ENCODE measurements at places on chromosomes 5 and 9.

DNA sequence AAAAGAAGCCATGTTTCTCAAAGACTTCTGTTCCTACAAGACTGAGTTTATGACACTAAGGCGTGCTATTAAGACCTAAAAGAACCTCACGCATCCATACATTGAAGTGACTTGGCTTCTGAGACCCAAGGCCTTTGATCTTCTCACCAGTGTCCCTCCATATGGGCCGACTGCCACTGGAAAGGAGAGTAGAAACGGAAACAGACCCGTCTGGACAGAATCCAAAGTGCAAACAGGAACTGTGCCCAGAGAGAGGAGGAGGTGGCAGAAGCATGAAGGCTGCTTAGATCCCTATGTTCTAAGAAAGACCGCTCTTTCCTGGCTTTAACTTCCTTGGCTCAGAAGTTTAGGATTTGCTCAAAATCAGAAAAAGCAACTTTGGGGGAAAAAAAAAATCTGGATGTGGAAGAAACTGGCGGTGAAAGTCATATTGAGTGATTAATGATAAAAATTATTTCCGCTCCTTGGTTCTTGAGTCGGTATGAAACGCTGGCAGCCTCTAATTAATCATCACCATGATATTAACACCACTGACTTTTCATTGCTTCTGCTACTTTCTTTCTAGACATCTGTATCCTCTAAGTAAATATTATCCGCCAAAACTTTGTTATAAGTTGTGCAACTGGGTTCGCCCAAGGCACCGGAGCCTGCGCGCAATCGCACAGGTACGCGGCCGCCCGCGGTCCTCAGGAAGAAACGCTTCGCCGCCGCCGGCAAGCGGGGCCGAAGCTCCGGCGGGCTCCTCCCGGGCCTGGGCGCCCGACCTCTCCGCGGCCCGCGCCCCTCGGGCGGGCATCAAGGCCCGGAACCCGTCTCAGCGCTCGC, 726 bp downstream of the DAP start:
- DNase-seq, result peak; percentile 68

DNA sequence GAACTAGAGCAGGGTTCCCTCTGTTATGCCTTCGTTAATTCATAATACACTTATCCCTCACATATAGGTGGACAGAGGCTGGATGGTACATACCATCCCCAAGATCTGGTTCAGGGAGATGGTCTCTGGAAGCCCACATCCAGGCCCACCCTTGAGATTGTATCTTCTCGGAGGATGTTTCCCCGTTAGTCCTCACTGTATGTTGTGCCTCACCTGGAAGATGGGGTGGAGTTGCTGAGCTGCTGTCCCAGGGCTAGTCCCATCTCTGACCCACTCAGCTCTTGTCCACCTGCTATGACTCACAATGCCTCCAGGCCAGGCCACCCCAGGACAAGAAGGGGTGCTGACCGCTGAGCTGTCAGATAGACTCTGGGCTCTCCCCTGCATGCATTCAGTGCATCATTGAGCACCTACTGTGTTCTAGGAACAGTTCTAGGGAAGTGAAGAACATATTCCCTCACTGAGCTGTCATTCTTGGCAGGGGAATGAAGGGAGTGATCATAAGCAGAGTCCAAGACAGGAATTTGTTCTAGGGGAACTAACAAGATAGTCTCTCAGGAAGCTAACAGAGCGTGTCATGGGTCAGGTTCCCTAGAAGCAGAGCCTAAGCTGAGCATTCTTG, at the start of gene CBY3:
TSS of gene CBY3 (minus strand) at position 255 of the 622 bp plus-strand sequence. CDS start at position 139, 116 bp downstream.
- DNase-seq, result no peak

DNA sequence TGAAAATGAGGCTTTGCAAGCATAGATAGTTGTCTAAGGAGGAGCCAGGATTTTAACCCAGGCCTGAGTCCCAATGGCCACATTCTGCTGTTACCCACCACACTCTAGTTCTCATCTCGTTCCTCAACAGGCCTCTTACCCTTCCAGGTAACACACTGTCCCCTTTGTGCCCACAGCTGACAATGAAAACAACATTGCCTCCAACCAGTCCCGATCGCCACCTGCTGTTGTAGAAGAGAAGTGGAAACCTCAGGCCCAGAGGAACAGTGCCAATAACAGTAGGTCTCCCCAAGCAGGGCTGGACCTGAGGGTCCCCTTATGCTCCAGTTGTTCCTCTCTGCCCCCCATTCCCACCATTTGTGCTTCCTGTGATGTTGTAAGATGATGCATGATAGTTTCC, 30.4 kb downstream of the AMBP start:
- DNase-seq, result no peak

- no peak for DNase-seq
Observed at GRCh38 chr5:27252911-27253310, 214.5 kb upstream of the CDH9 start.

- peak; percentile 8 for DNase-seq
Observed at GRCh38 chr5:54469622-54470021, 14.1 kb downstream of the HSPB3 start.

- no peak for DNase-seq
Observed at GRCh38 chr5:4005335-4005734, 409.7 kb downstream of the IRX1 start.

DNA sequence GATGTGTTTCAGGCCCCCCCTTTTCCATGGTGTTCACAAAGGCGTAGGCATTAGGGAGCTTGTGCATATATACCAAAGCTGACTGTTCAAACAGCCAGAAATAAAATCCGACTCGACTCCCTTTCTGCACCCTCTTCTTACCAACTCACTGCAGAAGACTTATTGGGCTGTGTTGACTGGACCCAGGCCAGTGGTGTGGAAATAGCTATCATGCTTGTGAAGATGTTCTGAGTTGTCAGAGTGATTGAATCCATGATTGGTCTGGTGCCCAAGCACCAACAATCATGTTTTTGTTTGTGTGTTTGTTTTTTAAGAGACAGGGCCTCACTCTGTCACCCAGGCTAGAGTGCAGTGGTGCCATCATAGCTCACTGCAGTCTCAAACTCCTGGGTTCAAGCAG, 21.6 kb downstream of the TJP2 start:
- DNase-seq, result no peak

DNA sequence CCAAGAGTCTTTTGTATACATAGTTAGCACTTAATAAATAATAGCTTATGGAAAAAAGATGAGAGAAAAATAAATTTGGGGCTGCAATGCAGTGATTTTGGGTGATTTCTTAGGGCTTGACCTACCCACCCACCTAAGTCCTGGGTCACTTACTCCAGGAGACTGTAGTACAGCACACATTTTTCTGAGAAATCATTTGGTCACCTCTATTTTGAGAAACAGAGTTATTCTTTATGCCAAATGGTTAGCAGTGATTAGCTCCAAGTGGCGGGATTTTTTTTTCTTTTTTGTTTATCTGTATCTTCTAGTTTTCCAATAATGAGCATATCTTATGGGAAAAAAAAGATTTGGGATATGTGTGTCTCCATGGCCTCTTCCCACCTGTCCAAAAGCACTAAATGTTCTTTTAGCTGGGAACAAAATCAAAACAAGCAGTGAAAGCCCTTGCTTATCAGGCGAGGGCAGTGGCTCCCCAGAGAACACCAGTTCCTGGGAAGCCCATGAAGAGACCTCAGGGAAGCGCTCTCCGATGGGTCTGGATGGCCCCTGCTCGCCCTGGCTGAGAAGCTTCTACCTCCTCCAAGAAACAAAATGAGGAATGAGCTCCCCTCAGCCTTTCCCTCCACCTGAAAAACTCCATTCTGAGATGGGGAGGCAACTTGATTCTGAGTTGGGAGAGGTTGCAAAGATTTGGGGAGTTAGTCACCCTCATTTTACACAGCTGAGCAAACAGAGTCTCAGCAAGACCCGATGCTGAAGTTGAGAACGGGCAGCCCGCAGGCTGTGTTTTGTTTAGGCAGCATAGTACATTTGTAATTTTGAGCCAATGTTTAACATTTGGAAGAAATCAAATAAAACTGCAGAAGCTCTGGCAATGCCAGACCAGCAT, 69.9 kb downstream of the CYFIP2 start:
- DNase-seq, result peak; percentile 44

DNA sequence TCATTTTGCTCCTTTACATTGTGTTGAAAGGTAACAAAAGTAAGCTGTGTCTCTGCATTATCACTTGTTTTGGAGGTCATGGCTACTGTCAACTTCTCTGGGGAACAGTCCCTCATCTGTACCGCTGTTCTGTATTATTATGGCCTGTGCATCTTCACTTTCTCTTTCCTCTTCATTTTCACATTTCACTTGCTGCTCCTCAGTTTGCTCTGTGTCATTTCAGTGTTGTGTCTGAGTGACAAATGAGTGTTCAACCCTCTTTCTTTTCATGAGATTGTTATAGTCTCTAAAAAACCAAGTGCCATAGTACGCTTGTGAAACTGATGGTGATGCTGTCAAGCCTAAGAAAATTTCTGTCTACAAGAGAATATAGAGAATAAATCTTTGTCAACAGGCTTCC, 122.0 kb upstream of the FER start:
- no peak for DNase-seq

DNA sequence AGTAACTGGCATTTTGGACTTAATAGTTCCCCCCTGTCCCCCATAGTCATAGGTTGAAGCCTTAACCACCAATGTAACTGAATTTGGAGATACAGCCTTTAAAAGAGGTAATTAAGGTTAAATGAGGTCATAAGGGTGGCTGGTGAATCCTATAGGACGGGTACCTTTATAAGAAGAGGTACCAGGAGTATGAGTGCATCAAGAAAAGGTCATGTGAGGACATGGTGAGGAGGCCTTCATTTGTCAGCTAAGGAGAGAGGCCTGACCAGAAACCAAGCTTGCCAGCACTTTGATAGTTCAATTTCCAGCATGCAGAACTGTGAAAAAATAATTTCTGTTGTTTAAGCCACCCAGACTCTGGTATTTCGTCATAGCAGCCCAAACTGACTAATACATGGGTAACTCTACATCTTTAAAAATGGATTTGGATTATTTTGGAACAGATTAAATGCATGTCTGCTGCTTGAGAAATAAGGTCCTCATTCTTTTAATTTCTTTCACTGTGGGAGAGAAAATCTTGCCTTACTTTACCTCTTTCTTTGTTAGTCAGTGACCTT, 9.7 kb downstream of the RASA1 start:
- DNase-seq, result peak; percentile 25

DNA sequence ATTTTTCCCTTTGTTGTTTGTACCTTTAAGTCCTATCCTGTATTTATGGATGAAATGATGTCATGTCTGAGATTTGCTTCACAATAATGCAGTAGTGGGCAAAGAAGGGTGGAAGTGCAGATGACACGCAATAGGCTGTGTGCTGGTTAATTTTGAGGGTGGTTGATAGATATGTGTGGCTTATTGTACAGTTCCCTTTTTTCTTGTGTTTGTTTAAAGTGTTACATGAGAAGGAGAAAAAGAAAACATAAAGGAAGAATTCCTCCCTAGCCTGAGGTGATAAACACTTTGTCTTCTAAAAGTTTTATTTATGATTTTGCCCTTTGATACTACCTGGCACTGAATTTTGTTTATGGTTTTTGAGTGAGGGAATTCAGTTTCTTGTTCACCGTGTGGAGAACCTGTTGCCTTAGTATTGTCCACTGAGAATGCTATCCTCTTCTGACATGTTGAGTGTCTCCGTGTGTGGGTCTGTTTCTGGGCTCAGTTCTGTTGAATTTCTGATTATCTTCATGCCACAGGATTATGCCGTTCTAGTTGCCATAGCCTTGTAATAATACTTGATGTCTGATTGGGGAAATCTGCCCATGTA, 52.3 kb upstream of the FAM120AOS start:
- no peak for DNase-seq

DNA sequence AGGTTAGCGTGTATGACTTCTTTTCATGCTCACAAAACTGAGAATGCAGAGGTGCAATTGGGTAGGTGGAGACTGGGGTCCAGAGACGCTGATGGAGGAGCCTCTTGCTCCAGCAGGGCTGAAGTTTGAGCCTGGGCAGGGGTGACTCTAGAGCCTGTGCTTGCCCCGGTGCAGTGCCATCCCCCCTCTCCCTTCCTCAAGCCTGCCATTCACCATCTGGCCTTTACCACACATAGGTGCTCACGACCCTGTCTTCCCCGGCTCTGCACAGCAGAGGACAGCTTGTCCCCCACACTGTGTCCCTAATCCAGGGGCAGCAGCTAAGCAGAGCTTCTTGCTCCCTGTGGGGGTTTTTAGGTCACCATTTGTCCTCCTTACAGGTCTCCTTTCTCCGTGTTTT, 86.5 kb downstream of the DAP start:
- DNase-seq, result no peak

DNA sequence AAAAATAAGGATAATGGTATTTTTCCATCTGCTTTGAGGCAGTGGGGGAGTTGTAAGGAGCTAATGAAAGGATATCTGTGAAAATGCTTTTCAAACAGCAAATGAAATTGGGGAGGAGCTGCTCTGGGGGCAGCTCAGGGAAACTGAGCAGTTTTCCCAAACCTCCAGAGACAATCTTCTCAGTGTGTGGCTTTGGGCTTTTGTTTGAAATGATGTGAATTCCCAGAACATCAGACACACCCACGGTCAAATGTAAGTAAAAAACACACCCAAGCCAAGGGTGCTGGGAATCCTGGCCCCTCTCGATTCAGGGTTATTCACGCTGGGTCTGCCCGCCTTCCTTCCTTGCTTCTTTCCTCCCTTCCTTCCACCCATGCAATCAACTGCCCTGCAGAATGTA, 512.6 kb downstream of the BNC2 start:
- no peak for DNase-seq

- no peak for DNase-seq
Observed at GRCh38 chr5:137328991-137329390, 170.1 kb downstream of the SPOCK1 start.

All from fibroblast of skin of right biceps (primary cell).